Fibroblast of upper back skin (primary cell): ENCODE measurements at places on chromosomes 3 and 15.

DNA sequence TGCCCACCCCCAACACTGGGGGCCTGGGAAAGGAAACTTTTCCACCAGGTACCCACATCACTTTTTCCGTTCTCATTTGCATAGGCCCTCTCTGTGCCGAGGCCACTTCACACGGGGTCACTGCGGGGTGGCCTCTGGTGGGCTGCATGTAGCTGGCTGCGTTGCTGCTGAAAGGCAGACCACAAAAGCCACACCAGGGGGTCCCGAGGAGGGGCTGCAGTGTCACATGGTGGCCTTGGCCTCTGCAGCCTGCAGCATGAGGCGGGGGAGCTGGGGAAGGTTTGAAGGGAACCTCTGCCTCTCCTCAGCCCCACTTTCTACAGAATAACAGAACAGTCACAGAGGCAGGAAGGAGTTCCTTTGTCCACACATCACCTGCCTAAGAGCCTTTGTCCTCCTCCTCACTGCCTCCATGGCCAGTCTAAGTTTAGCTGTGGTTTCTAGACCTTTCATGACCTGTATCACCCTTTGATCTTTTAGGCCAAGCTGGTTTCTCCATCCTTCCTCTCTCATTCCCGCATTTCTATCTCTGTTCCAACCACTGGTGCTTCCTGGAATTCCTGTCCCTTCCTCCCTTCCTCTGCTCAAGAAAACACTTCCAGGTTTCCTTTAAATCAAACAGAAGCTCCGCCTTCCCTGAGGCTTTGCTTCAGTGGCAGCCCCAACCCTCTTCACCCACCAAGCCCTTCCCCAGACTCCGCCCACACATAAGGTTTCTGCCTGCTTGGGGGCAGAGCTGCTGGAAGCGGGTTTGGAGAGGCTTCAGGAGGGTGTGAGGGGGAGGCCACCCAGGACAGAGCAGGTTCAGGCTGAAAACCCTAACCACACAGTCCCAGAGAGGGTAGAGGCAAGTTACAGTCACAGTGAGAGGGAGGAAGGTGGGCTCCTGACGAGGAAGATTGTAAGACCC lies 150.7 kb upstream of the TLE3 start:
- DNase-seq, result no peak

GRCh38 chr3:178079966-178080365 lies 456.3 kb upstream of the KCNMB2 start:
- no peak for DNase-seq

DNA sequence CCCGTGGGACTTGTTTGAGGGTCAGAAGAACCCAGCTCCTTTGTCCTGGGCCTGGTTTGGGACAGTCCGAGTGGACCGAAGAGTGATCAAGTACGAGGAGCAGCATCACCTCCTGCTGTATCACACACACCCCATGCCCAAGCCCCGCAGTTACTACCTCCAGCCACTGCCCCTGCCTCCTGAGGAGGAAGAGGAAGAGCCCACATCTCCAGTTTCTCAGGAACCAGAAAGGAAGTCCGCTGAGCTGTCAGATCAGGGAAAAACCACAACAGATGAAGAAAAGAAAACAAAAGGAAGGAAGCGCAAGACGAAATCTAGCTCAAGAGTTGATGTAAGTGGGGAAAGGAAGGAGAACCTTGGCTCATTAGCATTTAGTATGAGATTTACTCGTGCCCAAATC lies 3.3 kb upstream of the P2RY12 start:
- DNase-seq, result no peak

- DNase-seq, result no peak
Observed at GRCh38 chr3:150635526-150635925, 32.4 kb downstream of the SELENOT start.

DNA sequence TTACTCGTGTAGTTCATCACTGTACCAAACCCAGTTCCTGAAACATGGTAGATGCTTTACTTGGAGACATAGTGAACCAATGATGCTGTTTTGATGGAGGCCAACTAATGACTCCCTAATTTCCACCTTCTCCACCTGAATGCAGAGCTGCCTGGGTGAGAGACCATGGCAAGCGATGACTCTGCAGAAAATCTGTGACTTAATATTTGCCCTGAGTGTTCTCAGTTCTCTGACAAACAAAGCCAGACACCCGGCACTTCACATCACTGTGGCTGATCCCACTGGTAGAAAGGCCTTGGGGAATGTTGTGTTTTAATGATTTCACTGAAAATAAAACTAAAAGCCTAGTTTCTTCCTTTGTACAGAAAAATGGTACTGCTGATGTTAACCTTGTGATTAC lies 39.5 kb upstream of the UBE3A start:
- no peak for DNase-seq

DNA sequence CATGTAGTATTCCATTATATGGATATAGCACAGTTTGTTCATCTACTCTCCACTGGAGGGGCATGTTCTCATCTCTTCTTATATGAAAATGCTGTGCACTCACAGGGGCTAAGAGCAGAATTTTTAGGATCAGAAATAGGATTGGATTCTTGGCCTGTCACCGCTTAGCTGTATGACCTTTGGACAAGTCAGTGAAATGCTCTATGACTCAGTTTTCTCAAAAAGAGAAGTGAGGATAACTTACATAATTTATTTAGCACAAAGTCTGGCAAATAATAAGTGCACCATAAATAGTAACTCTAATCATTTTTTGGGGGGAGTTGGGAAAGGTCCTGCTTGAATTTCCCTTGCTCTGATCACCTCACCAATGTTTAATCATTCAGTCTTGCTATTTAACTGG lies 103.7 kb upstream of the LRIG1 start:
- no peak for DNase-seq

DNA sequence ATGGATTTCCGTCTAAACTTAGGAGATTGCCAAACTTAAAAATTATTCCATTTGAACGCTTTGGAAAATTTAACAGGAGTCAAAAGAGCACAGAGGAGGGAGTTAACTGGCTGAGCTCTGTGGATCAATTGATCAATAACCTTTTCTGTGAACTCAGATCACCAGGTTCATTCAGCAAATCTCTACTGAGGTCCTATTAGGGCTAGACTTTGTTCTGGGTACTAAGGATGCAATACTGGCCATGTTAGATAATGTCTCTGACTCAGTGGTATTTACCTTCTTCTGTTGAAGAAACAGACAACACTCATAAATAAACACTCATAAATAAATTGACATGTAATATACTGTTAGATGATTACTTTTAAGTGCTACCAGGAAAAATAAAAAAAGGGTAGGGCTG lies 323.4 kb upstream of the SUCLG2 start:
- DNase-seq, result no peak

- peak; percentile 38 for DNase-seq
Observed at GRCh38 chr3:31274326-31275024, 258.2 kb upstream of the STT3B start.

DNA sequence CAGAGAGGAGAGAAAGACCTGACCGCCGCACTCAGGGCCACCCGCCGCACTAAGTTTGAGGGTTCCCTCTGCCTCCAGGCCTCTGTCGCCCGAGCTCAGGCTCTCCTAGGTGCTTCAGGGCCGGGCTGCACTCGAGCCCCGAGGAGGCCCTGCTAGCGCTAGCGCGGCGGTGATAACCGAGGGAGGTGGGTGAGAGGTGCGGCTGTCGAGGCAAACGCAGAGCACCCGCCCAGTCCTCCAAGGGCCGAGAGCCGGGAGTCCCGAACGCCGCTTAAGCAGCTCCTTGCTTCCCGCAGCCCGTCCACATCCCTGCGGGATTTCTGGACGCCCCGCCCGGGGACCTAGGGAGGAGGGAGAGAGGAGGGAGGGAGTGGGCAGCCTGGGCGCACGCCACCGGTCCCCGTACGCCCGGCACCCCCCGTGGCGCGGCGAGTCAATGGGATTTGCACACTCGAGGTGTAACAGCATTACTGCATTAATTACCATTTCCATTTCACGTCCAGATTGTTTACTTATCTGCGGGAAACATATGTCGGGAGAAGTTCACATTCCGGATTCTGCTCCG lies 6.8 kb downstream of the SOX14 start:
- no peak for DNase-seq

- no peak for DNase-seq
Observed at GRCh38 chr3:22419261-22419660, 668.3 kb upstream of the ZNF385D start.

- DNase-seq, result no peak
Observed at GRCh38 chr3:89762405-89762804, 655.0 kb downstream of the EPHA3 start.

DNA sequence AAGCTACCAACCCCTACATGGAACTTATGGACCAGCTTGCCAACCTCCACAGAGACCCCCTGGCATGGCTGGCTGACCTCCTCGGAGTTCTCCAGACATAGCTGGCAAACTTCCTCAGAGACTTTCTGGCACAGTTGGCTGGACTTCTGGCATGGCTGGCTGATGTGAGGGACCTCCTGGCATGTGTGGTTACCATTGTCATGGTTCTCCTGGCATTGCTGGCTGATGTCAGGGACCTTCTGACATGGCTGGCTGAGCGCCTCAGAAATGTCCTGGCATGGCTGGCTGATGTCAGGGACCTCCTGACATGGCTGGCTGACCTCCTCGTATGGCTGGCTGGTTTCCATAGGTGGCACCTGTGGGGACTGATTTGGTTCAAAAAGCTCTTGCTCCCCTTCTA lies 17.5 kb downstream of the MAP1A start:
- no peak for DNase-seq

GRCh38 chr15:50710585-50710984 lies 24.0 kb upstream of the TRPM7 start:
- DNase-seq, result no peak

- no peak for DNase-seq
Observed at GRCh38 chr15:52056001-52056400, 37.0 kb downstream of the MAPK6 start.

GRCh38 chr3:148948913-148949657 lies 42.3 kb upstream of the GYG1 start:
- DNase-seq, result no peak

DNA sequence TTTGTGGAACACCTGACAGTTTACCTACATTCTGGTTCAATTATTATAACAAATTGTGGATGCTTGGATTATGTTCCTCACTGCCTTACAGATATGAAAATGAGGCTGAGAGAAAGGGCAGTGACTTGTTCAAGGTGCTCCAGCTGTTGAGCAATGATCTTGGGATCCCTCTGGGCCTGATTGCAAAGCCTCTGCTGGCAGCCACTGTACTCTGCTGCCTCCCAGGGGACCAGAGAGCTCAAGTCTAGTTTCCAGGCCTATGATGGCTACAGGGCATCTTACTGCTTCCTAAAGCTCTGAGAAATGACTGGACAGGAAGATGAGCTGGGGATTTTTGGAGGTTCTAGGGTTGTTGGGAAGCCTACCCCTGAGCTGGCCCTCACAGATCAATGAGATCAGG lies 2.3 kb upstream of the SHC4 start:
- peak; percentile 50 for DNase-seq

GRCh38 chr3:55984626-55985025 lies 483.6 kb downstream of the ERC2 start:
- DNase-seq, result peak; percentile 63

DNA sequence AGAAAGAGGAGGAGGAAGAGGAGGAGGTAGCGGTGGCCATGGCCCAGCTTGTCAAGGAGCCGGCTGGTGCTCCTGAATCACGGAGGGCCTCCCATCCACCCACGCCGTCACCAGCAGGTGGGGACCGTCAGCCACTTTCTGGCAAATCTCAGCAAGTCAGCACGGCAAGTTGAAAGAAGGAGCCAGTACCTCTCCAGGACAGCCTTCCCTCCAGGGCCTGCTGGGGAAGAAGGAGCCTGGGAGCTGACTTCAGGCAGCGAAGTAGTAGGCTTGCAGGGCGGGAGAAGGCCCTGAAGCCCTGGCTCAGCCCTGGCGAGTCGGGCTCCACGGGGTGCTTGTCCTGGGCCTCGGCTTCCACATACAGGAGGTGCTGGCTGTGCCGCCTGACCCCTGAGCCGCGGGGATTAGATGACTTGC lies 99.2 kb upstream of the TRPM1 start:
- peak; percentile 50 for DNase-seq

- DNase-seq, result no peak
Observed at GRCh38 chr15:93288728-93289294, 199.8 kb upstream of the RGMA start.

GRCh38 chr3:52323526-52324295 lies 7.6 kb downstream of the DNAH1 start:
- DNase-seq, result no peak

DNA sequence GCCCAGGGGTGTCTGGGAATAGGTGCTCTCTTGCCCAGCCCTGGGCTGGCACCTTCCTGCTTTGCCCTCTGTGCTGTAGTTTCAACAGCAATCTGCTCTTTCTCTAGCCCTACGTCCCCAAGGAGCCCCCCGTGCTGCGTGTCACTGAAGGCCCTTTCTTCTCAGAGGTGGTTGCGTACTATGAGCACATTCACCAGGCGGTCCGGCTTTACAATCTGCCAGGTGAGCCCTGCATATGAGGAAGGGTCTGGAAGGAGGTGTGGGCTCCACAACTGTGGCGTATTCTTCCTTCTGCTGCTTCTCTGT lies 9.6 kb downstream of the MAN2A2 start:
- no peak for DNase-seq

- no peak for DNase-seq
Observed at GRCh38 chr15:84991014-84991712, 9.5 kb downstream of the PDE8A start.

DNA sequence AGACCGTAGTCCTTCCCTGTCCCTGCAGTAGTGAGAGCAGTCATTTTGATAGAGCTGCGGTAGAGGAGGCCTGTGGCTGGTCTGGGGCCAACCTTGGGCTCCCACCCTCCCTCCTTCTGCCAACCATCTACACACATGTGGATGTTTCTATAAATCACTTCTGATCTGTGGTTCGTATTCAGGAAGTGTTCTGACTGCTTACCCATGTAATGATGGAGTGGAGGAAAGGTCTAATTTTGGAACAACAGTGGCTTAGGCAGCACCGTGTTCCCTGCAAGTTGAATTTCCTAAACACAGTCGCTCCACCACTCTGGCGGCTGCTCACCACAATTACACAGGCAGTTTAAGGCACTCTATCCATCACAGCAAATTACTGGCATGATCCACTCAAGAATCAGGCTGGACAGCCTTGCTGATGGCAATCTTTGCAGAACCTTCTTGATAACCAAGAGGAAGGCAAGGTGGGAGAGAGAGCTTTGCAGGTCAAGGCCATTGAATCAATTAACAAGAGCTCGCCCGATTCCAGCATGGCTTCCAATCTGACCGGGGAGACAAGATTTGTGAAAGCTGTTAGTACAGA lies 104.7 kb upstream of the VEPH1 start:
- no peak for DNase-seq

GRCh38 chr3:104088738-104089137 lies 1278.0 kb upstream of the ALCAM start:
- no peak for DNase-seq

DNA sequence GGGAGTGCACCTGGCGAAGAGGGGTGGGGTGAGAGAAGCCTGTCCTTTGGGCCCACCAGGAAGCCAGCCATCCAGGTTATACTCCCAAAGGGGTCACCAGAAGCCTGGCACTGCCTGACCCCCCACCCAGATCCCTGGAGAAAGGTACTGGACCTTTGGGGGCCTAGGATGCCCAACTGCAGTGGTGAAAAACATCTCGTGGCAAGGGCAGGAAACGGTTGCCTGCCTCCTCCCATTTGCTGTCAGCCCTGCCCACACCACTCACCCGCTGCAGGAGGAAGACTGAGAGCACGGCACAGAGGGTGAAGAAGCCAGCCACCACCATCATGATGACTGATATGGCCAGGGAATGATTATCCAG lies 2.2 kb upstream of the ULK3 start:
- DNase-seq, result no peak
